ENCODE measurements at places on chromosomes 5 and 9.

DNA sequence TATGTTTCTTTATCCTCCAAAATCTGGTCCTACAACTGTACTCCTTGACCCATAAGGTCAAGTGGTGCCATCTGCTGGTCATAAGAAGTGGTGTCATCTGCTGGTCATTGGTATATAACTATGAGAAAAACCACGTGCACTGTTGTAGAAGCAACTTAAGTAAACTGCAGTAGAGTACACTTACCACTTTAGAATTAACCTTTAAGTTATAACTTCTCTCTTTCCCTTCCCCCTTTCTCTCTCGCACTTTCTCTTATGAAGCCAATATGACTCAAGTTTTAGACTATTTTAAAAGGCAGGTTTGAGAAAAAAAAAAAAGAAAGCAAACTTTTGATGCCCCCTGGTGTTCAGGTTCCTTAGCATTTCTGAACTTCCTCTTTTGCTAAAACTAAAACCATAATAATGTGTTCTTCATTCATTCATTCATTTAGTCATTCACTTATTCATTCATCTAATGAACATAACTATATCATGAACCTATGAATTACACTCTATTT lies 12.8 kb upstream of the MTAP start:
- DNase-seq = no peak

GRCh38 chr5:96741891-96742309 lies 65.8 kb downstream of the ERAP1 start:
- DNase-seq = no peak

DNA sequence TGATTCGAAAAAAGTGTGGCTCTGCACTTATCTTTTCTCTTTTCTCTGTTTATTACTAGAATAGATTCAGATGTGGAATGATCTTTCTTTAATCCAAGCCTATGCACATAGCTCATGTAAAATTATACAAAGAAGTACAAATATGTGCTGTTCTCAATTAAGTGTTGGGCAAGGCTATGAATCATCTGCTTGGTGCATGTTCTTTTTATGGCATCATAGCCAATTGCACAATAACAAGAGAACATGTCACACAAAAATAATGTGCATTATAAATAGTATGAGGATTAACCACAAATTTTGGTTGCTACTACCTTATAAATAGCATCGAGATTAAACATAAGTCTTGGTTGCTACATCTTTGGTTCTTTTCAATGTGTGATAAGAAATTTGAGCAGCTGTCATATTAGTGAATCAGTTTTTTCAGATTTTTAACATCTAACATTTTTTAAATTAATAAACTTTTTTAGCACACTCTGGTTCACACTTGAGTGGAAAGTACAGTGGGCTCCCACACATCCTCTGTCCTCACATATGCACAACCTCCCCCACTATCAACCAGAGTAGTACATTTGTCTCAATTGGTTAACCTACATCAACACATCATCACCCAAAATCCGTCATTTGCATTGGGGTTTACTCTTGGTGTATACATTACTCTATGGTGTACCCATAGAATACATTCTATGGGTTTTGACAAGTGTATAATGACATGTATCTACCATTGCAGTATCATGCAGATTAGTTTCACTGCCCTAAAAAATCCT lies 6.8 kb upstream of the RECK start:
- no peak for DNase-seq

DNA sequence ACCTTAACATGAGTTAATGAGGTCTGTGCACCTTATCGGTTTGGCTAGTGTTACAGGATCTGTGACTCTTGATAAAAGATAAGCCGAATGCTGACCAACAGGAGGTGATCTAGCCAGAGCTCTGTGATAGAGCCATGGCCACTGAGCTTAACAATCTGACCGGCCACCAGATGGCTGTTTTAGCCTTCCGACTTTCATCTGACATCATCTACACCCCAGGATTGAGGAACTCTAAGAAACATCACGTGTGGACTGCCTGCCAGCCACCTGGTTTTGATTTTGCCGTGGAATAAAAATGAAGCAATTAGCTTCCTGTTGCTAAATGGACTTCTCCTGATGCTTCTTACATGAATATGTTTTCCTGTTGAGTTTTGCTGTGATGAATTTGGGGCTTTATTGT lies 281.3 kb downstream of the CEMIP2 start:
- no peak for DNase-seq

DNA sequence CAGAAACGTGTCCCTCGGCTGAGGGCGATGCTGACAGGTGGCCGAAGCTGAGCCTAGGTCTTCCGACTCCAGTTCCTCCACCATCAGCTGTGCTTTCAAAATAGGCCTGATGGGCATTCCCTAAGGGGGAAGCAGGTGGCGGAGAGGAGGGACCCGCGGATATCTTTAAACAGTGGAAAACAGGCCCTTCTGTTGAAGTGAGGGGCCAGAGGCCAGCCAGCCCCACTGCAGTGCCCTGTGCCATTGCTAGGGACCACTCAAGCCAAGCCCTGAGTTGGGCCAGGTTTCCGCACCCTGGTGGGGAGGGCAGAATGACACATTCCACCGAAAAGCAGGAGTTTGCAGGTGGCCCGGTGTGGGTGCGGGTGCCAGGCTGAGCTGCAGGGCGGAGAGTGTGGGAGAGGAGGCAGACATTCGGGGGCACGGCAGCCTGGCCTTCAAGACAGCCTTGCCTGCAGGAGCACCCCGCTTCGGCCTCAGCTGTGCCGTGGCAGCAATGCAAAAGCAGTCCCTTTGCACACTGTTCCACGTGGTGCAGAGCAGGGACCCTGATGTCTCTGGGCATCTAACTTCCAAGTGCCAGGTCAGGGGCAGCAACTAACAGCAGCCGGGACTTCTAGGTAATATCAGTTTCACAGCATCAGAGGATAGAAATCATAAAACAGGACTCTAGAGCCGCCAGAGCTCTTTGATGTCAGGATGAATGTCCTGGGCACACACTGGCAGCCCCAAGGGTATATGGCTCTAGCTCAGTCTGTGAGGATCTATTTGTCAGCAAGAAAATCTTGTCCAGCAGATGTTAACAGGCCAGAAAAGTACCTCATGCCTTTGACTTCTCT lies 17.2 kb downstream of the HNRNPH1 start:
- no peak for DNase-seq

DNA sequence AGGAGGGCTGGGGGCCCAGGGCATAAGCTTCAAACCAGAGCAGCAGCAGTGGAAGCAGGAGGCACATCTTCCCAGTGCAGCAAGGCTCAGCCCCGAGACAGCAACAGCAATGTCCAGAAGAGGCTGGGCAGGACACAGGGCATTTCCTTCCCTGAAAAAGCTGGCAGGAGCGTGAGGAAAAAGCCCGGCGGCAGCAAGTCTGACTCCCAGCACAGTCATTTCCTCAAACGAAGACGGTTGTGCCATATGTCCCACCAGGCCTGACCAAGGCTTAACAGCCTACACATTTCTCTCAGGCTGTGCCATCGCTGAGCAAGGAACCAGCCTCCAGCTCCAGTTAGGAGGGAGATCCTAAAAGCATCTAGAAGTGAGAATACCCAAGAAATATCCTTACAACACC lies 74.5 kb downstream of the APTX start:
- DNase-seq = no peak

- DNase-seq = no peak
Observed at GRCh38 chr9:113781896-113782295, 94.2 kb upstream of the ZNF618 start.

- no peak for DNase-seq
Observed at GRCh38 chr9:123544007-123544827, 188.2 kb downstream of the CRB2 start.

- DNase-seq = no peak
Observed at GRCh38 chr9:8560560-8561525, 761.3 kb upstream of the DMAC1 start.

DNA sequence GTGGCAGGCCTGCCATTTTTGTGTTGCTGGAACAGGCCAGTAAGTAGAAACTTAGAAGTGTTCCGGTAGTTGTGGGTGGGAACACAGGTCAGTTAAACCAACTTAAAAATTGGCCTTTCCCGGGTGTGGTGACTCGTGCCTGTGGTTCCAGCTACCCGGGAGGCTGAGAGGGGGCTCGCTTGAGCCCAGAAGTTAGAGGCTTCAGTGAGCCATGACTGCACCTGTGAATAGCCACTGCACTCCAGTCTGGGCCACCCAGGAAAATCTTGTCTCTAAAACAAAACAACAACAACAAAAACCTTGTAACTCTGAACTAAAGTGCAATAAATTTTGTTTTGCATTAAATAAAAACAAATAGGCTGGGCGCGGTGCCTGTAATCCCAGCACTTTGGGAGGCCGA lies 1.4 kb upstream of the NHP2 start:
- DNase-seq = no peak

DNA sequence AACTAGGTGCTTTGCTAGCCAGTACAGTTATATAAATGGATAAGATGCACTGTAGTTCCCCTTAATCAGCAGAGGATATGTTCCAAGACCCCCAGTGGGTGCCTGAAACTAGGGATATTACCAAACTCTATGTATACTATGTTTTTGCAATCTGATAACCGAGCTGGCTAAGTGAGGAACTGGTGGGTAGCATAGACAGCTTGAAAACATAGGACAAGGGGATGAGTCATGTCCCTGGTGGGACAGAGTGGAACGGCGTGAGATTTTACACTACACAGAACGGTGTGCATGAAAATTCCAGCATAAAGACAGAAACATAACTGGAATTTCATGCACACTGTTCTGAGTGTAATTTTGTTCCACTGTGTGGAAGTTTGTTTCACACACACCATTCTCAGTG lies 86.9 kb downstream of the BASP1 start:
- no peak for DNase-seq

GRCh38 chr5:116897291-116897690 lies 322.7 kb upstream of the SEMA6A start:
- DNase-seq = no peak

- no peak for DNase-seq
Observed at GRCh38 chr9:128247226-128247803, 28.5 kb downstream of the GOLGA2 start.

GRCh38 chr5:134997015-134997414 lies 29.3 kb downstream of the CATSPER3 start:
- no peak for DNase-seq

DNA sequence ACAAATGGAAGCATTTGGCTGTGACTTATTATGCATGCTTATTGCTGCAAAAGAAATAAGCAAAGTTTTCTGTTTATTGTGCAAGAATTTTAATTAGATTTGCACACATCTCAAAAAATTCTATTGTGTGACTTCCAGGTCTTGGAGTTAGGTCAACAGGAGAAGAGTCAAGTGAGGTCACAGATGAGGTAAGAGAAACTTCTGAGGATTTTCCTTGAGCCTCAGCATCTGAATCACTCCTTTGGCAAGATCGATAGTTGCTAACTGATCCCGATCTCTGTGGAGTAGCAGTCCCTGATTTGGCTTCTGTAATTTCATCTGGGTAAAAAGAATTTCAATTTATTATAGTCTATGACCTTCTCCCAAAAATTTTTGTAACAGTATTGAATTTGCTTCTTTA lies 6.9 kb upstream of the TTC33 start:
- DNase-seq = no peak

GRCh38 chr5:91373006-91373405 lies 10.1 kb downstream of the ARRDC3 start:
- DNase-seq = no peak

DNA sequence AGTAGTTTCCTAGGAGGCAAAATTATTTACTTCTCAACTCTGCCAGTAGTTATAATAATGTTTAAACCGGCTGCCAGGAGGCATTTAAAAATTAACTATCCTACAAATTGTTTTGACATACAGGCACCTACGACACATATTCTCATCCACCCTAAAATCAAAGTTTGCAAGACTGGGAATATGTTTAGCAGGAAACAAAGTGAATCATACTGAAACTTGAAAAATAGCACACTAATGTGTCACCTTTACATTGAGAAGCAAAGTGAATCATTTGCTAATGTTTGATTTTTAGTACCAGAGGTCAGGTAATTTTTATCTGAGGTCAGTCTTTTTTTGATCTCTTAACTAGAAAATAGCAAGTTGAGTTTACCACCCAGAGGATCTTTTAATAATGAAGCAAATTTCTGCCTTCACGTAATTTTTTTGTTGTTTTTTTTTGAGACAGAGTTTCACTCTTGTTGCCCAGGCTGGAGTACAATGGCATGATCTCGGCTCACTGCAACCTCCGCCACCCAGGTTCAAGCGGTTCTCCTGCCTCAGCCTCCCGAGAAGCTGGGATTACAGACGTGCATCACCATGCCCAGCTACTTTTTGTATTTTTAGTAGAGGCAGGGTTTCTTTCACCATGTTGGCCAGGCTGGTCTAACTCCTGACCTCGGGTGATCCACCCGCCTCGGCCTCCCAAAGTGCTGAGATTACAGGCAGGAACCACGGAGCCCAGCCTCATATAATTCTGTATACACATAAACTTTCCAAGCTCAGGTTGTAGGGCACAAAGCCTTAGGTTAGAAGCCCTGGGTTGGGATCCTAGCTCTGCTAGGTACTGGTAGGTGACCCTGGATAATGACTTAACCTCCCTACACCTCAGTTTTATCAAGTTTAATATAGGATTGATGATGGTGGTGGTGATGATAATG lies 124.3 kb downstream of the UGCG start:
- no peak for DNase-seq

- DNase-seq = no peak
Observed at GRCh38 chr5:72397836-72398235, 77.7 kb downstream of the PTCD2 start.

DNA sequence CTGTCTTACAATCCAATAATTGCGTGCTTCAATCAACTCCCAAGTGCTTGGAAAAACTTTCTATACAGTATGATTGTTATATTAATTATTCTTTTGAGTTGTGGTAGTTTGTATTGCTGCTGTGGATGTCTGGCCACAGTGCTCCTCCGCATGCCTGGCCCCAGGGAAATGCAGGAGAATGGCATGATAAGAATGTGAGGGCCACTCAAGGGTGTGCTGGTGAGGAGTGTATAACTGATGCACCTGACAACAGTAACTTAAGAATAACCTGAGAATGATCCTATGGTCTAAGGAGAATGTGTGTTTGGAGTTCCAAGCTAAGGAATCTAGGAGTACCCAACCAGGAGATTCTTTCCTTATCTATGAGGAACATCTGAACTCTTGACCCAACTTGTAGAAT lies 152.9 kb upstream of the APC start:
- no peak for DNase-seq

DNA sequence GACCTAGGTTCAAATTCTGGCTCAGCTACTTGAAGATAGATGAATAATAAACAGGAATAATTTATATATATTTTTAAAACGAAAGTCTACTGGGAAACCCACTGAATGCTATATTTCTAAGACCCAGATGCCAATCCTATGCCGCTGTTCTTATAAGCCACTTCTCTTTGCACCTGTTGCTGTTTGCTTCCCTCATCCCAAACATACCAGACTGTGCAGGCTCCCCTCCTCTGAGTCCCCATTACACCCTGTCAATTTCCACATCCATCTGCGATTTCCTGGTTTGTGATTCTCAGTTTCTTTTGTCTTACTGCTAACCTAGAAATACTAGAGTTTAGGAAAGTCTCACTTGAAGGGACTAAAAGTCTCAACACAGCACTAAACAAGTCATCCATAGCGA lies 92.8 kb upstream of the CAST start:
- no peak for DNase-seq

Measured in stimulated activated CD4-positive, alpha-beta T cell treated with anti-CD3 and anti-CD28 coated beads, Interleukin-4, amount 100 ng/mL, for 48 hours (primary cell).